ENCODE measurements at places on chromosomes 13 and 19.

GRCh38 chr13:110228936-110229904 is 77.7 kb downstream of the COL4A1 start:
- DNase-seq, result no peak

- DNase-seq, result no peak
These were observed 616.3 kb downstream of the UQCRFS1 start for GRCh38 chr19:28596561-28597071.

DNA sequence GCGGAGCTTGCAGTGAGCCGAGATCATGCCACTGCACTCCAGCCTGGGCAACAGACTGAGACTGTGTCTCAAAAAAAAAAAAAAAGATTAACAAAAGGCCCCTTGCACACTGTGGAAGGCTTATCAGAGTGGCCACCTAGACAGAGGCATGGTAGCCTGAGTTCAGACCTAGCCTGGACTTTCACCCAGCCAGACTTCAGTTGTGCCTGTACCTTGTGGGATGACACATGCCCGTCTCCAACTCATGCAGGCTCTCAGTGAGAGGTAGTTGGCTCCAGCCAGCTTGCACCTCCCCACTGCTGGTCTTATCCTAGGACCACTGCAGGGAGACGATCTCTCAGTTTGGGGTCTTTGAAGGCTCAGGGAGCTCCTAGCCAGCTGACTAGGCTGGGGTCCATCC is 52.2 kb downstream of the GATAD2A start:
- no peak for DNase-seq

DNA sequence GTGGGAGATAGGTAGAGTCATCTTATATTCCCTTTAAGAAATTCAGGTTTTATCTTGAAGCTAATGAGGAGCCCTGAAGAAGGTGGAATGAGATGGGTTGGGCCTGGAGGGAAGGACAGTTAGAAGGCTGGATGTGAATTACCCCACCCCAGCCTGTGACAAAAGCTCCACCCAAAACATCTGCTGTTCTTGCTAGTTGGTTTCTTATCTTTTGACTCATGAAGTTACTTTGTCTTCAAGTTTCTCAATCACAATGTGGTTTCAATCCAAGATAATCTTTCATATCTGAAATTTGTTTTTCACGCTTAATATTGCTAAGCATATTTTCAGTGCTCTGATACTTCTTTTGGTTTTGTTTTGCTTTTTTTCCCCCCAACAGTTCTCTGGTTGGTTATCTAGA is 38.3 kb upstream of the HMGB1 start:
- no peak for DNase-seq

DNA sequence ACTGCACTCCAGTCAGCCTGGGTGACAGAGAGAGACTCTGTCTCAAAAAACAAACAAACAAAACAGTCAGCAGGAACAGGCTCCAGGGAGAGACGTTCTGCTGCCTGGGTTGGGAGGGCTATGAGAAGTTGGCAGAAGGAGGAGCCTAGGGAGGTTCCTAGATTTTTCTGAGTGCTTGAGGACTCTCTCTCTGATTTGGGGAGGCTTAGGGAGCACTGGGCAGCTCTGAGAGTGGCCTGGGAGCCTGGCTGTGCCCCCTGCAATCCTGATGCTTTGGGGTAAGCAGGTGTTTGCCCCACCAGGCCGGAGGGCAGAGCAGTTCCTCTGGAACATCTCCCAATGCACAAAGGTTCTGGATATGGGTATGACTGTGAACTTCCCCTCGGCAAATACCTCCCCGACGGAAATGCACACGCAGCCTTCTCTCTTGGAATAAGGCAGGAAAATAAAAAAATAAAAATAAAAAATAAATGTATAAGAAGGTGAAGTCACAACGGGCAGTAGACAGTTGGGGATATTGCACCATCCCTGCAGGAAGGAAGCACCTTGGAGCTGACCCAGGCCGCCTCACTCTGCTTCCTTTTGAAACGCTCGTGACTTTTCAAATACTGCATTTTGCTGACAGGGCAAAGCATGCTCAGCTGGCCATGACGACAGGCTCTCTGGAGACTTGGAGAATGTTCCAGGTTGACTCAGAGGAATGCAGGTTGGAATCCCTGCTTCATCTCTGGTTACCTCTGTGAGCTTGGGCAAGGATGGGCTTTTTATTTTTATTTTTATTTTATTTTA is 26.5 kb upstream of the HOMER3 start:
- no peak for DNase-seq

- peak; percentile 83 for DNase-seq
These were observed 46.8 kb downstream of the COG3 start for GRCh38 chr13:45511310-45512097.

- no peak for DNase-seq
These were observed 258.9 kb downstream of the FOXO1 start for GRCh38 chr13:40407567-40407966.

DNA sequence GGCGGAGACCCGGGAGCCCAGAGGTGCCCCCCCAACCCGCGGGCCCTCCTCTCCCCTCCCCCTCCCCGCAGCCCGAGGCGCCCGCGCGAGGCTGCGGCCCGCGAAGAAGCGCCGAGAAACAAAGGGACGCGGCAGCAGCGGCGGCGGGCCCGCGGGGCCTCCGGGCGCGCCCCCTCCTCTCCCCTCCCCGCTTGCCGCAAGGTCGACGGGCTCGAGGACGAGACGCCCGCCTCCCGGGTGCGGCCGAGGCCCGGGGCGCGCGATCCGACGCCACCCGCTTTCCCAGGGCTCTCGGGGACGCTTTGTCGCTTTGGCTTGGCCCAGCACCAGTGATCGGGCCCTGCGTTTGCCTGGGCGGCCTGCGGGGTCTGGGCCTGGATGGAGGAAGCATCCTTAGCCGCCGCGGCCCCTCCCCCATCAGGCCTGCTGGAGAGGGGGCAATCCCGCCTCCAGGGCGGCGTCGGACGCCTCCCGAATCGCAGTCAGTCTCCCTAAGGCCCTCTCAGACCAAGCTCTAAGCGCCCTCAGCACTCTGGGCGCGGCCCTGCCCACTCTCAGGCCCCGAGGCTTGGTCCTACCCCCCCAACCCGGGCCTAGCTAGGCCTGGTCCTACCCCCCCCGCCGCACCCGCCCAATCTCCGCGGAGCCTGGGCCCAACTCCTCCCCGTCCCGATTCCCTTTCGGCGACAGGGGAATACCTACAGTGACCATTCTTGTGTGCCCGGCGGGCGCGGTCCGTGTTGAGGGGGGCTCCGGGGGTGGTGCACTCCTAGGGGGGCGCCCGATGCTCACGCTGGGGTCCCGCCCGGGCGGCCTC is 740 bp downstream of the ELAVL3 start:
- no peak for DNase-seq

- no peak for DNase-seq
These were observed 9.1 kb downstream of the PNPLA6 start for GRCh38 chr19:7544626-7545025.

DNA sequence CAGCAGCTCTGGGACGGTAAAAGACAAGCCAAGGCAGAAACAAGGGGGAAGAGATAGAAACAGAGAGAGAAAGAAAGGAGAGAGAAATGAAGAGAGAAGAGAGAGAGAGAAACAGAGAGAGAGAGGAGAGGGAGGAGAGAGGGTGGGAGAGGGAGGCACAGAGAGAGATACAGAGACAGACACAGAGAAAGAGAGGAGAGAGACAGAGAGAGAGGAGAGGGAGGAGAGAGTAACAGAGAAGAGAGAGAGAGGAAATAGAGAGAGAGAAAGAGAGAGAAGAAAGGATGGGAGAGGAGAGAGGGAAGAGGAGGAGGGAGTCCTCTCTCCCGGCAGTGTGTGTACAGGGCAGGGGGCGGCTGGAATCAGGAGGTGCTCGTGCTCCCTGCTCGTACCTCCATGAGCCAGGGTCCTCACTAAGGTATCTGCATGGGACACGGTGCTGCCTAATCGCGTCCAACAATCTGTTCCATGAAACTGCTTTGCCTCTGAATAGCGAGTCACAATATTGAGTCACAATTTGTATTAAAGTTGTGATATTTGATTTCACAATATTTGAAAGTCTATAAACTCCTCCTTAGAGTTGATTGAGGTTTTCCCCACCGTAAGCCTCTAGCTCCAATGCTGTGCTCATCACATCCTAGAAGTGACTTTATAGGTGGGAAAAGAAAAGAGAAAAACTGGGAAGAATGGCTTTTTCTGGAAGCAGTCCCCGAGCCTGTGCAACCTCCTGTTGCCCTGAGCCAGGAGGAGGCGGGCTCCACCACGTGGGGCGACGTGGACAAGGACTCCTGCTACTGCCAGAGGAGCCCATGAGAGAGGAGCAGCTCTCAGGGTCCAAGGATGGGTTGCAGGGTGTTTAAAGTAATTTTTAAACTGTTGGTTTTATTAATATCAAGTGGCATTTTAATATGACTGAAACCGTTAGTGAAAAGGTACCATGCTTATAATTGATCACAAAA is 81.7 kb upstream of the ARHGEF7 start:
- no peak for DNase-seq

DNA sequence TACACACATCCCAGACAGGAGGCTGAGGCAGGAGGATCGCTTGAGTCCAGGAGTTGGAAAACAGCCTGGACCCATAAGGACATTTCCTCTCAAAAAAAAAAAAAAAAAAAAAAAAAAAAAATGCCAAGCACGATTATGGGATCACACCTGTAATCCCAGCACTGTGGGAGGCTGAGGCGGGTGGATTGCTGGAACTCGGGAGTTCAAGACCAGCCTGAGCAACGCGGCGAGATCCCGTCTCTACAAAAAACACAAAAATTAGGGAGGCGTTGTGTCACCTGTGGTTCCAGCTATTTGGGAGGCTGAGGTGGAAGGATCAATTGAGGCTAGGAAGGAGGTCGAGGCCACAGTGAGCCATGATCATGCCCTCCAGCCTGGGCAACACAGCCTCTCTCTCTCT is 973 bp upstream of the OCEL1 start:
- no peak for DNase-seq

- DNase-seq, result no peak
These were observed 77.3 kb downstream of the KCTD12 start for GRCh38 chr13:76808927-76809326.

DNA sequence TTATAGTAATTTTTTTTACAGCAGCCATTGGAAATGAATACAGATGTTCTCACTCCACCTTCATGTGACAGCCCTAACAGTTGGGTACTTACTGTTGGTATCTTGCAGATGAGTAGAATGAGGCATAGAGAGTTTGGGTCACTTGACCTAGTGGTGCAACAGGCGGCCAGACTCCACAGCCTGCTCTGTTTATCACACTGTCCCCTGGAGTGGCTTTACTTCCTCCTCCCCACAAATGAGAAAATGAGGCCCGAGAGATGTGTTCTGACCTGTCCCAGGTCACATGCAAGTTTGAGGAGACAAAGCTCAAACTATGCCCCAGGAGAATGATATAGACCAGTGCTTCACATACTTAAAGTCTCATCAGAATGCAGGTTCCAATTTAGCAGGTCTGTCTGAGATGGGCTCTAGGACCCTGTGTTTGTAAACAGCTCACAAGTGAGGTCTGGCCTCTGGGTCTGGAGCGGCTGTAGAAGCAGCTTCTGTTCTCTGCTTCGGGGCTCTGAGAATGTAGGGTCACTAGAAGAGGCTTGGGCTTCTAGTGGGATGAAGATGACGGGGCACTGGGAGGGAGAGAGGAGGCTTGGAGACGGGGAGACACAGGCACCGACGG is 37.4 kb upstream of the RCBTB2 start:
- no peak for DNase-seq
